ENCODE measurements at places on chromosomes 3 and 15.

- DNase-seq = no peak
Observed at GRCh38 chr15:30984118-30984517, 7.3 kb downstream of the MTMR10 start.

DNA sequence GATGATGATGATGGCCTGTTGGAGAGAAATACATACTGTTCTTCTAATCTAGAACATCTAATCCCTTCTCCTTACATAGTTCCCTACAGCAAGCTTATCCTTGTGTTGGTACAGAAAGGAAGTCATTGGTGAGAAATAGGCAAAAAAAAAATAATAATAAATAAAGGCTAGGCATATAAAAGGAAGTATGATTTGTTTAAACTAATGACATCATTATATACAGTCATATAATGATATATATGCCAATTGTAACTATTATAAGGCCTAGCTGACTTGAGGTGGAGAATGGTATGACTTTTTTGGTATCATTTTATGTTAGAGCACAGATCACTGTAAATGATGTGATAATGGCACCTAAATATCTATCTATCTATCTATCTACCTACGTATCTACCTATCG is 142.4 kb downstream of the DUT start:
- DNase-seq = no peak

DNA sequence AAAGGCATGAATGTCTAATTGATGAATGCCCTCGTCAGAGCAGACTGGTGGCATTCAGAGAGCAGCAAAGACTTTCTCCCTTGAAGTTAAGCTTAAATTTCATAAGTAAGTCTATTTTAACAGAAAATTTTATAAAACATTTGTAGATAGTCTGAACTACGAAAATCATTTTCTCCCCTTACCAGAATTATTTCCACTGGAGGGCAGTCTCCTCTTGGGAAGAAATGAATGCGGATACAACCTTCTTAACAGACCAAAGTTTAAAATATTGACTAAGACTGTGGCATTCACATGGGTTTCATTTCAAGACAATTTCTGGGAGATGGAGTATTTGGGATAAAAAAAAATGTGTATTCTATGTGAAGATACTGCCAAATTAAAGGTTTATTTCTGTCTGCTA is 669.0 kb downstream of the FHIT start:
- DNase-seq = no peak

GRCh38 chr3:32340039-32340438 is 51.6 kb upstream of the CMTM7 start:
- no peak for DNase-seq

- no peak for DNase-seq
Observed at GRCh38 chr3:168002786-168003368, 92.8 kb downstream of the GOLIM4 start.

- no peak for DNase-seq
Observed at GRCh38 chr15:91974321-91974720, 120.8 kb downstream of the SLCO3A1 start.

DNA sequence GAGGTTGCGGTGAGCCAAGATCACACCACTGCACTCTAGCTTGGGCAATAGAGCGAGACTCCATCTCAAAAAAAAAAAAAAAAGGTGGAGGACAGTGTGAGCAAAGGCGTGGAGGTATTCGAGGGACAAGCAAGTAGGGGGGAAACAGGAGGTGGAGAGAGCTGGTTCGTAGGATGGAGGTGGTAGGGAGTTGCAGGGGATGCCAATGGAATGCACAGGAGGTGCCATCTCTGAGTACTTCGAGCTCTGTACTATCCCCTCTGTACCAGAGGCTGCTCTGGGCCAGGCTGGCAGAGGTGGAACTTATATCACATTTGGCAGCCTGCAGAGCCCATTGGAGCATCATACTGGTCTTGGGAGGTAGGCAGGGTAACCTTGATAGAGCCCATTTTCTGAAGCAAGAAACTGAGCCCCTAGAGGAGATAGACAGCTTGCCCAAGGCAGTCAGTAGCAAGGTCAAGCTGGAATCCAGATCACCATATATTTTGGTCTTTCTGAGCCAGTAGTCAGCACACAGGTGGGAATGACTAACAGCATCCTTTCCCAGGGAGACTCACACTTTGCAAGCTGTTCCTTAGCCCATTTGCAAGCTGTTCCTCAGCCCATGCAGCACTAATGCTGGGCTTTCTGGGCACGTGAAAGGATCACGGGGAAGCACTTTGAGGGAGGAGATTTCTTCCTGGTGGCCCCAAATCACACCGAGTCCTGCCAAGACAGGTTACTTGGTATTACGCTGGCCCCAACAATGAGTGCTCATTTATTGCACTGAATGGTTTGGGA is 9.2 kb upstream of the CCDC33 start:
- DNase-seq = no peak

- DNase-seq = no peak
Observed at GRCh38 chr15:91182101-91182500, 82.0 kb downstream of the SV2B start.

GRCh38 chr15:77904436-77904821 is 173.1 kb downstream of the TBC1D2B start:
- DNase-seq = no peak

- DNase-seq = no peak
Observed at GRCh38 chr15:40352281-40352901, 1.6 kb downstream of the PHGR1 start.

- no peak for DNase-seq
Observed at GRCh38 chr3:62823461-62824050, 51.7 kb downstream of the CADPS start.

DNA sequence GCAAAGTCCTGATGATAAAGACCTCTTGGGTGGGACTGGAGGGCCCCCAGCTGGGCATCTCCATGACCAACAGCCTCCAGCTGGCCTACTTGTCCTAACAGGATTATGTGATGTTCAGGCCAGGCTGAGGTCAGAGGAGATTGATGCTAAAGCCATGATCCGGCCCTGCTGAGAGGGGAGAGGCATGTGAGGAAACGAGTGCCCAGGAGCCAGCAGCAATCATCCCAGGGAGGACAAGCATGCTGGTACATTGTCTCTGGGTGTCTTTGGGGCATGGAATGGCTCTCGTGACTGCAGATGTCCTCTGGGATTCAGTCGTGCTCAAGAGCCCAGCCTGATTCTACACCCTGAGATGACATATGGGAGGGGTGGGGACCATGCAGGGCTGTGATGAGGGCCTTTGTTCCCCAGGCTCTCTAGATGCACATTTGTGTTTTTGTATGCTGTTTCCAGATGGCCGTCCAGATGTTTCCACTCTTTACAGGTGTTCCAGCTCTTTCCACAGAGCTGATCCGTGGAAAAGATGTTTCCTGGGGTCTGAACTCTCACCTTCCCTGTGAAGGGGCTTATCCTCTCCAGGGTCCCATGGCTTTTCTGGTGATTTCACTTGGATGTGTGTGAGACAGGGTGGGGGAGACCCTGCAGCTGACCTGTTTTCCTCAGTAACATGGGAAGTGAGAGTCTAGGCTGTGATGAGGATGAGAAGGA is 20.2 kb downstream of the SLC24A1 start:
- DNase-seq = no peak

DNA sequence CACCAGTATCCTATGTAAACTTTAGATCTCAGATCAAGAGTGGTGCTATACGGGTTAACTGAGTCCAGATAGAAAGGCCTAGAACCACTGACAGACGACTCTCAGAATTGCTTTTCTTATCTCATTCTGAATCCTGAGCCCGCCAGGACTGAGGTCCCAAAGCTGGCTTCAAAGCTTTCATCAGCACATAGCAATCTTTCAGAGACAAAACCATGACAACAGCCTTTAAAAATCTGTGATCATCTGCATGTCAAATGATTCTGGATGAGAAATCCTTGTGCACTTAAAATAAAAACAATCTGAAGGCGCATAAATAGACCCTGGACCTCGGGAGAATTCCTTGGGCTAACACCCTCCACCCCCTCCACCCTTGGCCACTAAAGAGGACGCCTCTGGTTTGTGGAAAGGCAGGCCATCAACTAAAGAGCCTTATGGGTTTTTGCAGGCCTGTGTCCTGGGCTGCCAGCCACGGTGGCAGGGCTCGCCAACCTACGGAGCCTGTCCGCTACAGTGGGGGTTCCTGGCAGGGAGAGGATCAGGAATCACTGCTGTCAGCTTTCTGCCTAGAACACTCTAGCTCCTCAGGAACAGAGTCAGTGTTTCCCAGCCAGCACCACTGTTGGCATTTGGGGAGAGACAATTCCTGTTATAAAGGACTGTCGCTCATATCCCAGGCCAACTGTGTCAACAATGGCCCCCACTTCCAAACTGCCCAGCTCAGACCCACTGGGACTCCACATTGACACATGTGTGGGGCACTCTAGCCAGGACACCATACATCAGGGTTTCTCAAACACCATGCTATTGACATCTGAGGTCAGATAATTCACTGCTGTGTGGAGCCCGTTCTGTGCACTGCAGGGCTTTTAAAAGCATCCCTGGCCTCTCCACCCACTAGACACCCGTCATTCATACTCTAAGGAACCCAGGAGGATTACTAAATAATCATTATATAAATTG is 20.2 kb downstream of the TLE3 start:
- no peak for DNase-seq

GRCh38 chr15:51424780-51425179 is 83.3 kb downstream of the GLDN start:
- DNase-seq = no peak

Data from stimulated activated CD8-positive, alpha-beta memory T cell treated with anti-CD3 and anti-CD28 coated beads, Interleukin-4, amount 100 ng/mL, for 1 hour (primary cell).